Daoy (cell line): ENCODE measurements at places on chromosomes 12 and 14. TPM values are rescaled to one million over a fixed set of nuclear protein-coding genes. Genes with fewer than 3 reads are reported as not detected.
A peak's percentile ranks its signal among the peaks of the same experiment; 100 is the strongest.

GRCh38 chr12:3164454-3165077, 87.4 kb downstream of the TSPAN9 start:
- DNase-seq, result no peak

DNA sequence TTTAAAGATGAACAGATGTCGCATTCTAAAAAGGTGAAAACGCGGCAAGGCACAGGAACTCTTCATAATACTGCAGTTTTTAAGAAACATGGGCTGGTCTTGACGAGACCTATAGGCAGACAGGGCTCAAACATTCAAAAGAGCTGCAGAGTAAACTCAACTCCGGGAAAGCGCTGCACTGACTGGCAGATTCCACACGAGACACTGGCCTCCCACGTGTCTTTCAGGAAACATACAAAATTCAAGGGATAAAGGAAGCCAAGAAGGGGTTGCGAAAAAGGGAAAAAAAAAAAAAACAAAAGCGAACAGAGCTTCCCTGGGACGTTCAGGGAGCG, 614 bp upstream of the ARF6 start:
- peak; percentile 75 for DNase-seq

DNA sequence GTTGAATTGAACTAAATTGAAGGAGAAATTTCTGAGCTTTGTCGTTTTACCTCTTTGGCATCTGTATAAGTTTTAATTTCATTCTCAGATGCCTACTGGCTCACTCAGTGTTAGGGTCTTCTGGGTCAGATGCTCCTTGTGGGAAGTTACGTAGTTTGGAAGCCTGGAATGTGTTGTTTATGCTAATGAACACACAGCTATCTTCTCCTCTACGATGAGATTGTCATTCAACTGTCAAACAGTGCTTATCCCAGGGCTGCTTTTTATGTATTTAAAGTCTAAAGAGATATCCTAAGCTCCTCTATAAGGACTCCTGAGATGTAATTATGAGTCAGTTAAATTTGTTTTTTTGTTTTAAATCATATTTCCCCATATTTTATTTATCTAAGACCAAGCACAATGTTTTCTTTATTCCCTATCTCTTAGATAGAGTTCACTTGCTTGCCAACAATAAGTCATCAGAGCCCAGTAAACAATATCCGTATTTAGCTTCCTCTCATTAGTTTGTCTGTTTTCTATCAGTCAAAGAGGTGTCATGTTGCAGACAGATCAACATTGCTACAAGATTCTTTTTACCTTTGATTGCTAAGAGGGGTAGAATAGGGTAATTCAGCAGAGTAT, 368.0 kb upstream of the PDE3A start:
- no peak for DNase-seq

- no peak for DNase-seq
Observed at GRCh38 chr12:52057638-52058576, 6.7 kb downstream of the NR4A1 start.

PRR4 gene
- 0.74 TPM in 1 of 2 replicates, not detected in the other for total RNA-seq

DNA sequence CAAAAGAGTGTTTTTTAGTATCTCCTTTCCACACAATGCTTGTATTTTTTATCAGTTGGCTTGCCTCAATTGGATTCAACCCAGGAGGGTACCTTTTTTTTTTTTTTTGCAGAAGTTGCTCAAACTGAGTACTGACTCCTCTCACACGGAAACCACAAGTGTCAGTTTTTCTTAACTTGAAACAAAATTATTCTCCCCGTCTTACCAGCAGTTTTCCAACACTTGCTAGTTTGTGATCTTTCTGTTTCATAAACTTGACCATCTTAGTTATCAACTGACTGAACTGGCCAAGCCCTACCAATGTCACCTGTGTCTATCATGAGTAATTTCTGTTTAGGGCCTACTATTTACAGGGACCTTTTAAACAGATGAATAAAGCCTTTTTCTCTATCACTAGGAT, 34.1 kb upstream of the ITPR2 start:
- no peak for DNase-seq

DNA sequence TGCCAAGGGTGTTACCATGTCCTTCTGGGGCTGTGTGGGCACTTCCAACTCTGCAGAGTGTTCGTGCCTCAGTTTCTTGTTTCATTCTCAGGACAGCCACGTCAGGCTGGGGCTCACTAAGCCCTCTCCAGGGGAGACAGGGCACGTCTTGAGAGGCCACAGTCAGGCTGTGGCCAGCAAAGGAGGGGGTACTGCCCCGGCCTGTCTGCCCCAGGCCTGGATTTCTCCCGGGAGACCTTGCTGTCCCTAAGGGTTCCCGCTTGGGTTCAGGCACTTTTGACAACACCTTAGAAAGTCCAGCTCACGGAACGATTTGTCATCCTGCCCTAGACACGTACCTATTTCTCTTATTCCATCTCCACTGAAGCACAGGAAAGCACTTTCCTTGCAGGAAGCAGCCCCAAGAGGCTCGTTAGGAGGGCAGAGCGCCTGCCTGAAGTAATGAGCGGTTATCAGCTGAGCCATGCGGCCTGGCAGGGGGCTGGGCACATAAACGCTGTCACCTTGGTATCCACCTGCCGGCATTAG, 290.4 kb upstream of the RTL1 start:
- no peak for DNase-seq

DNA sequence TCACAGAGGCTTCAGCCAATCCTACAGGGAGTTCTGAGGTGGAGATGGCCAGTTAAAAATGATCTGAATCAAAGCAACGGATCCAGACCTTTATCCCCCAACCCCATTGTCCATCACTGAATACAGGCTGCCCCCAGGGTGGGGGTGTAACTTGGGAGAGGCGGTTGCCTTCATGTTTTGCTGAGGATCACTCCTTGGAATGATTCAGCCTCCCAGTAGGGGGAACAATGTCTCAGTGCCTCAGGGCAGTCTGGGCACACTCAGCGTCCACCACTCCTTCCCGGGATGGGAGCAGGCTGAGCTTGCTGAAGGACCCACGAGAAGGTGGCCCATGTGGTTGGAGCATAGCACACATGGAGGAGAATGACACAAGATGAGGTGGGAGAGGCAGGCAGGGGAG, 60.2 kb downstream of the RFX4 start:
- DNase-seq, result peak; percentile 41

TDRD9 gene
- total RNA-seq, result not detected in 2 replicates

GRCh38 chr14:81127785-81128184, 93.0 kb downstream of the GTF2A1 start:
- DNase-seq, result no peak

GRCh38 chr12:42728770-42729534, 139.4 kb upstream of the PRICKLE1 start:
- no peak for DNase-seq

GRCh38 chr14:74584951-74585350, 27.1 kb downstream of the LTBP2 start:
- DNase-seq, result no peak

CACNA1C gene
- 0.65 and 1.8 TPM in 2 replicates for total RNA-seq

ZNF891 gene
- 0.51 and 0.77 TPM in 2 replicates for total RNA-seq

DNA sequence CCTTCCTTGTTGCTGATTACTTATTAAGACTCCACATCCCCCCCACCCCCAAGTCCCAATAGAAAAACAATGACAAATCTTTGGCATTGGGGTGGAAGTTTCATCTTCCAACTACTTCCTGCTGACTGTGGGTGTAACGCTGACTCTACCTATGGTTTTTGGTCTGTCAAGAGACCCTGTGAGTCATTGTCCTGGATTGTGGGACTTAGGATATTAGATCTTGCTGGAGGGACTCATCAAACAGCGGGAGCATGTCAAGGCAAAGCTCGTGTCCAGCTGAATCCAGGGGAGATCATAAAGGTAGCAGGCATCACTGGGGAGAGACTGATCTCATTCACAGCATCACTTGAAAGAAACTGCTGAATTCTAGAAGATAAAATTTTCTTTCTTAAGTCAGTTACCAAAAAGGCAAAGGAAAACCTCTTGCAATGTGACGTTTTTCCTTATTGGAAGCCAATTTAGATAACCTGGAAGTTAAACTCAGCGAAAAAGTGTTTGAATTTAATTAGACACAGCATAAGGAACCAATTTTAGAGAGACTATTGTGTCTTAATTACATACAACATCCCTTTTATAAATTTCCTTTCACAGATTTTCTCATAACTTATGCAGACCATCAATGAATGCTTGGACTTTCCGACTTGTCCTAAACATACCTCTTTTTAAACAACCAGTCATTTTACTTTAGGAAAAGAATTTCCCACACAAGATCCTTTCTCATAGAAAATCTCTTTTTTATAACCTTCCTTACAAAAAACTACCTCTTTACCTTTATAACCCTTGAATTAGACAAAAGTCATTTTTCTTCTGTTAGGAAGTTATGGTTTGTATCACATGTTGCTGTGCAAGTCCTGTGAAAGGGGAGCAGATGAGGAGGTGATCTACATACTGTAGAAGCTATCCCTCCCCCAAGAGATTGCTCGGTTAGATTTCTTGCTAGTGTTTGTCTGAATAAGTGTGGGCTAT, 94.6 kb upstream of the SCAF11 start:
- no peak for DNase-seq

GPR68 gene
- 10.1 and 11.6 TPM in 2 replicates for total RNA-seq

GRCh38 chr12:12721814-12722434, 4.8 kb downstream of the CDKN1B start:
- DNase-seq, result no peak

- no peak for DNase-seq
Observed at GRCh38 chr12:10021342-10021741, 9.1 kb upstream of the CLEC9A start.

LGR5 gene
- not detected in 2 replicates for total RNA-seq

SYT1 gene
- 0.45 and 1.1 TPM in 2 replicates for total RNA-seq

- DNase-seq, result peak; percentile 90
Observed at GRCh38 chr14:60723907-60724618, at the start of gene SIX4. SIX4 (minus strand) TSS chr14:60724351; CDS start chr14:60724074, 277 bp downstream.

DNA sequence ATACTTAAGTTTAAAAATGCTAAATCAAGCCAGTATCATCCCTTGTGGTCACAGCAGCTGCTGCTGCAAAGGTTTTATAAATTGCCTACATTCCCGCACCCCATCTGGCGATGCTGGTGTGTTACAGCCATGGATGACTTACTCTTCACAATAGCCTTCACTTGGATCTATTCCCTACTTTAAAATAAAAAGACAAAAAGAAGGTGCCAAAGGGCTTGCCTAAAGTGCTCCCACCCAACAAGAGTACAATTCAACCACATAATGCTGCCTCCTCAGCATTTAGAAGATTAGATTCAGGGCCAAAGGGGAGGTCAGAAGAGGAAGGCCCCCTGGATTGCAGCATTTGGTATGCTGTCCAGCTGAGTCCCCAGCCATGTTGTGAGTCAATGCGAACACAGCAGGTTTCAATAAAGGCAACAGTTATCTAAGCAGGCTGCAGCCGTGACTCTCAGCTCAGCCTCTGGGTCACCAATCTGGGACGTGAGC, 176.1 kb downstream of the DAD1 start:
- no peak for DNase-seq

- no peak for DNase-seq
Observed at GRCh38 chr14:33846100-33846824, 104.6 kb downstream of the EGLN3 start.

KRR1 gene
- total RNA-seq, result 50.3 and 52.4 TPM in 2 replicates

DNA sequence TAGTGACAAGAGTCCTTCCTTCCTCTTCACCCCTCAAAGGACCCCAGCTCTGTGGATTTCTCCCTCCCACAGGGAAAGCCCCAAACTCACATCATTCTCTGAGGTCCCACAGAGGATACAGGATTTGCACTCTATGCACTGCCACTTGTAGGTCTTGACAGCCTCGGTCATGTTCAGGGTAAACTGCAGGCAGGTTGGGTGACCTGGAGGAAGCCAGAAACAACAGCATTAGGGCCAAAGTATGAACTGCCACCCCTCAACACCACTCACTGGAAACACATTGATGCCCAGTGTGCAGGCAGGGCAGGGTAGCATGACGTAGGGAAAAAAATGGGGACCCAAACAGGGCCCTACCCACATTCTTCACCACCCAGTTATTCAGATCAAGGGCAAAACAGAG, 264.4 kb downstream of the DPF3 start:
- no peak for DNase-seq

GRCh38 chr12:84840356-84840755, 72.2 kb downstream of the SLC6A15 start:
- no peak for DNase-seq

OAS2 gene
- total RNA-seq, result 3.9 and 5.1 TPM in 2 replicates

DNA sequence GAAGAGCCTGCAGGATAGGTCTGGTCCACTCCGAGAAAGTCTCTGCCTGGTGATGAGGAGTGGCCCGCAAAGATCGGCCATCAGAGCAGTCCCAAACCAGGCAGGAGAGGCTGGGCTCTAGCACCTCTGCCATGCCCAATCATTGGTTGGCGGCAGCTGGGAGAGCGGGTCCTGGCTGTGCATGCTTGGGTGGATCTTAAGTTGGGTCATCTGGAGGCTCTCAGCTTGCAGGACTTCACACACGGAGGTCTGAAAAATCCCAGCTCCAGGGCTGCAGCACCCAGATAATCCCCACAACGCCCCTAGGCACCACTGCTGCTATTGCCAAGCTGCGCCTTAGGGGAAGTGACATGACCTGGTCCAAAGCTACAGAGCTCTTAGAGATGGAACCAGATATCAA, 766.7 kb upstream of the TBX3 start:
- DNase-seq, result no peak

GRCh38 chr14:104171029-104171697, 32.8 kb downstream of the KIF26A start:
- DNase-seq, result no peak

SPX gene
- total RNA-seq, result 1.1 and 1.4 TPM in 2 replicates

DNA sequence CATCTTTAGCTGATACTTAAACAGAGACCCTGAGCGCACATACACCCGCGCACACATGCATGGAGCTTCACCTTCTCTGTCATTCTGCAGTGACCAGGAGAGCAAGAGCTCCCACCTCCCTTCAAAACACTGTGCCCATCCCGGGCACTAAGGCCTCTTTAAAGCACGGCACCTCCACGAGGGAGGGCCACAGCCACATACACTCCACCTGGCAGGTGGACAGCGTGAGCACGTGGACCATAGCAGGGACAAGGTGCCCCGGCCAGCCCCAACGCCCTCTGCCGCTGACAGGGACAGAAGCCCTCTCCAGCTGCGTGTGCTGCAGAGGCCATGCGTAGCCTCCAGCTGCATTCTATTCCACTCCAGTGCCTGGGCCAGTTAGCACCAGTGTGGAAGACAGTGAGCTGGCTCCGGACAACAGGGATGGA, 5.4 kb downstream of the GAPDH start:
- DNase-seq, result peak; percentile 34

DNA sequence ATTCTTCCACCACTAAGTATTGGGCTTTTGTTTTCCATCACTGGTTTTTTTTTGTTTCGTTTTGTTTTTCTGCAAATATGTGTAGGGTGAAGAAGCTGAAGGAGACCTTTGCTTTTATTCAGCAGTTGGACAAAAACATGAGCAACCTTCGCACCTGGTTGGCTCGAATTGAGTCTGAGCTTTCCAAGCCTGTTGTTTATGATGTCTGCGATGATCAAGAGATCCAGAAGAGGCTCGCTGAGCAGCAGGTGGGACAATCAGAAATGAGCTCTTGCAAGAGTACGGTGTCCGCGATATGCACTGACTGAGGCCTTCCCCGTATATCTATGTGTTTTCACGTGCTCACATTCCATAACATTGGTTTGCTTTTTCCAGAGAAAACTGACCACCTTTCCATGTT, 91.5 kb downstream of the ESR2 start:
- no peak for DNase-seq

GRCh38 chr12:108969622-108970021, 51.2 kb downstream of the SVOP start:
- DNase-seq, result no peak

MYL2 gene
- not detected in 2 replicates for total RNA-seq

- no peak for DNase-seq
Observed at GRCh38 chr12:68374307-68374982, 42.3 kb upstream of the MDM1 start.
